ENCODE measurements at places on chromosomes 5 and 9.
A peak's percentile ranks its signal among the peaks of the same experiment; 100 is the strongest.

- DNase-seq, result no peak
Observed at GRCh38 chr5:108957333-108957732, 209.6 kb downstream of the FER start.

- no peak for DNase-seq
Observed at GRCh38 chr9:129607027-129607387, 13.9 kb downstream of the C9orf50 start.

DNA sequence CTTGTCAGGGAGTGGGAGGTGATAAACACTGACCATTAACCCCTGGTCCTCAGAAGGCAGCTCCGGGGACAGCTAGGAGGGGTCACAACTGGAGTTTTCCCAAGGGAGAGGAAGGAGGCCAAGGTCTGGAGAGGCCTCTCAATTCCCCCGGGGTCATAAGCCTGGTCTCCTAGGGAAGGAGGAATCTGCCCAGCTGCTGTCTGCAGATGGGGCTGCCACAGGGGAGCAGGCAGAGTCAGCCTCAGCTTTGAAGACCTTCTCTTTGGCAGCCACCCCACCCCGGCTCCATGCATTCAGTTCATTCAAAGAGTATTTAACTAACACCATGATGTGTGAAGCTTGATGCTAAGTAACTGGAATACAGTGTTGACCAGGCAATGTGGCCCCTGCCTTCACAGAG, 74.6 kb upstream of the HSPA9 start:
- no peak for DNase-seq

DNA sequence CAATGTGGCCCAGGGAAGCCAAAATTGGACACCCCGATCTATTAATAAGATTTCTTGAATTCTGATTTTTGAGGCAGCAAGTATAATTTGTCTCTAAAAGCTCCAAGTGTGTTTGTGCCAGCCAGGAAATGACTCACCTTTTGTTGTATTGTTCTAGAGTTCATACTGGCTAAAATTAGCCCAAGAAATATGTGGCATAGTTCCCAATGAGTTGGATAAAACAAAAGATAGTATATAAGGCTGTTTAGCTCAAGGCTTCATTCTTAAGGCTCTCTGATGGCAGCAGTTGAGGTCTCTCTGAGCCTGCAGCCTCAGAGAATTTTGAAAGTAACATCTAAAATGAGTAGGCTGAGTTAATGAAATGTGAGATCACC, 21.6 kb downstream of the HMGXB3 start:
- peak; percentile 93 for DNase-seq

DNA sequence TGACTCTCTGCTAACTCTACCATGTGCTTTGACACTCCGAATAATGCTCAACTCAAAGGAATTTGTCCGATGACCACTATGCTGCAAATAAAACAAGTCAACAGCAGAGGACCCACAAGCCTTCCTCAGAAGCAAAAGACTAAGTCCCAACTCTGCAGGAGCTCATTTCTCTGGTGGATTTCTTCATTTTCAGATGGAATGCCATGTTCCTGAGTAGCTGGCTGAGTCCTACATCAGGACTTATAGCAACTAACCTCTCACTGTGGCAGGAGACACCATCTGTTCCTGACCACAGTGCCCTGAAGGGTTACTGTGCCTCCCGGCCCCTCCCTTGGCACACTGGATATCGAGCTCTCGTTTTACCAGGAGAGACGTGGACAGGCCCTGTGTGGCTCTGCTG, 20.8 kb downstream of the LHFPL2 start:
- DNase-seq, result no peak

DNA sequence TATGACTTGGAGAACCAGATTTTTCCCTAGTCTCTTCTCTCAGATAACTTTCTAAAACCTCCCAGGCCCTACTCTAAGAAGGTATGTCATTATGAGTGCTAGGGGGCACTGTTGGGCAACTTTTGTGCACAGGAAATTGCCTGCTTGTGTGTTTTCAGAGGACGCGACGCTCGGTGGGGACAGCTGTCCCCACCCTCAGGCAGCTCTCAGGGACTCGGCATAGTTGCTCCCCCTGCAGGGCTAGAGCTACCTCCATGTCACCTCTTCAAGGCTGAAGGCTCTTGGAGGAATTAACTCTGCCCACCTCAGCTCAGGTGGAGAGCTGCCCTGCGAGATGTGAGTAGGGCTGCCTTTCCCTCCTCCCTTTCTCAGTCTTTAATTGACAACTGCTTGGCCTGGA, 10.2 kb upstream of the TIFAB start:
- no peak for DNase-seq

- peak; percentile 61 for DNase-seq
Observed at GRCh38 chr9:71743217-71743705, 25.1 kb downstream of the CEMIP2 start.

DNA sequence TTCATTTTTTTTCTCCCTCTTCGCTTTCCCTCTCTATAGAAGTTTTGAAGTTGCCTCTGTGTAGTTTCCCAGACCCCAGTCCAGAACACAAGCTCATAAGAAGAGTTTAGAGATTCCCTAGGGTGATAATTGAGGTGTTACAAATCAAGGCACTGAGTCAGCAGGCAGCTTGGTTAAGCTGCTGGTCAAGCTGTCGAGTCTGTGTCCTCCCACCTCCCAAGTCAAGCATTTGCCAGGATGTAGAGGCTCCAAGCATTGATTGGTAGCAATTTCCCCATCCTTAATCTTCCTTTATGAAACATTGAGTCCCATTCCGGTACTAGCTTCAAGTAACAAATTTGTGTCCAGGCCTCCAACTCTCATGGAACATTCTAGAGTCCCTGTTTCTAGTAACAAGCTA, 47.5 kb upstream of the SLC1A1 start:
- DNase-seq, result no peak

DNA sequence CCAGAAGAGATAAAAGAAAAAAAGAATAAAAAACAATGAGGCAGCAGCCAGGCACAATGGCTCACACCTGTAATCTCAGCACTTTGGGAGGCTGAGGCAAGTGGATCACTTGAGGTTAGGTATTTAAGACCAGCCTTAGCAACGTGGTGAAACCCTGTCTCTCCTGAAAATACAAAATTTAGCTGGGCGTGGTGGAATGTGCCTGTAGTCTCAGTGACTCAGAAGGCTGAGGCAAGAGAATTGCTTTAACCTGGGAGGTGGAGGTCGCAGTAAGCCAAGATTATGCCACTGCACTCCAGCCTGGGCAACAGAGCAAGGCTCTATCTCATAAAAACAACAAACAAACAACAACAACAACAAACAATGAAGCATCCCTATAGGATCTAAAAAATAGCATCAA, 121.5 kb downstream of the HMHB1 start:
- no peak for DNase-seq

- DNase-seq, result peak; percentile 49
Observed at GRCh38 chr5:39376293-39376714, 12.0 kb upstream of the C9 start.

GRCh38 chr9:119216651-119217331, 152.4 kb downstream of the BRINP1 start:
- DNase-seq, result no peak

DNA sequence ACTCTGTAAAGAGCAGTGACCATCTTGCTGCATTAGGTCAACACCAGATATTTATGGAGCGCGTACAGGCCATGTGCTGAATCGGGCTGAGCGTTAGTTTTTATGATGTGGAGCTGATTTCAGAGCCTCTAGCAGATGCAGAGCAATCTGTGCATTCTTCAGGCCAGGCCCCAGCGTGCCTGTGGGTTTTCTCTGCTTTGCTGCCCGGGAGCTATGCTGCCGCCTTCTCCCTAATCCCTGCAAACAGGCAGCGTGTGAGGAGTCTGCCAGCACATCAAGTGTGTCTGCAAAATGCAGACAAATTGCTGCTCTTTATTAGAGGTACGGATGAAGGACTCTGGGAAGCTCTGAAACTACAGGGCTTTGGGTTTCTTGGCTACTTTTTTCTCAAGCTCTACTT, 170.0 kb downstream of the NTRK2 start:
- DNase-seq, result peak; percentile 57

DNA sequence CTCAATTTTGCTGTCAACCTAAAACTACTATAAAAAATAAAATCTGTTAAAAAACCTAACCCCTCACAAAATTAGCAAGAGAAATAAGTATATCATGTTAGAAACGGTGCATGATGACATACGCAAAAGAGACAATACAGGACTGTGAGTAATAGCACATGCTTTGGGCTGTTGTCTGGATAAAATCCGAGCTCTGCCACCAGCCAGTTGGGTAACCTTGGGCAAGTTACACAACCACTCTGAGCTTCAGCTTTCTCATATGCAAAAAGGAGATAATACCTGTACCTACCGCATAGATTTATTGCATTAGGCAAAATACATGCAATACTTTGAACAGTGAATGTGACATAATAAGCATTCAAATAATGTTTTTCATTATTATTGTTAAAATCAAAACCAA, 481.7 kb downstream of the TLE1 start:
- DNase-seq, result no peak

DNA sequence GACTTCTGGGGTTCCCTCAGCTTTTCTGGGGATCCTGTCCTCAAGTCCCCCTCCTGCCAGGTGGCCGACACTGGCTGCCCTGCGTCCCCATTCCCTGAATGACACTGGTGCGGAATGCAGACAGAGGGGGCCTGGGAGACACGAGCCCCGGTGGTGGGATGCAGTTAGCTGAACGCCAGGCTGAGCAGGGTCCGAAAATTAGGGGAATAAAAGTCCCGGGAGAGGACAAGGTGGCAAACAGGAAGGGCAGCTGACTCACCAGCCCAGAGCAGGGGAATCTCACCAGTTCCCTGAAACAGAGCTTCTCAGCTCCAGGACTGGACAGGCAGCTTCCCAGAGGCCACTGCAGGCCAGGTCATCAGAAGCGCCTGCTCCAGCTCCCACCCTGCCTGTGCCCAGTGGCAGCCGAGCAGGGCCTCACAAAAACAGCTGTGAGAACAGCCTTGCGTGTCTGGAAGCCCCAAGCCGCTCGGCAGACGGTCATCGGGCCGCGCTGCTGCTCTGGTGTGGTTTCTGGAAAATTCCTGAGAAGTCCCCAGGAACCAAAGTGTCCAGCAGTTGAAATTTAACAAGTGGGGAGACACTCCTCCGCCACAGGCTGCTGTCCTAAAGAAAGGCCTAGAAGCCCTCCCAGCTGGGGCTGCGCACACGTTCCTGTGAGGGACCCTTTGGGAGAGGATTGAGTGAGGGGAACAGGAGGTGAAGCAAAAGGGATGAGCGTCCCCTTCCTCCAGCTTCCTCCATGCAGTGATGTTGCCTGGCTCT, 47.6 kb upstream of the EXOC3 start:
- DNase-seq, result no peak

DNA sequence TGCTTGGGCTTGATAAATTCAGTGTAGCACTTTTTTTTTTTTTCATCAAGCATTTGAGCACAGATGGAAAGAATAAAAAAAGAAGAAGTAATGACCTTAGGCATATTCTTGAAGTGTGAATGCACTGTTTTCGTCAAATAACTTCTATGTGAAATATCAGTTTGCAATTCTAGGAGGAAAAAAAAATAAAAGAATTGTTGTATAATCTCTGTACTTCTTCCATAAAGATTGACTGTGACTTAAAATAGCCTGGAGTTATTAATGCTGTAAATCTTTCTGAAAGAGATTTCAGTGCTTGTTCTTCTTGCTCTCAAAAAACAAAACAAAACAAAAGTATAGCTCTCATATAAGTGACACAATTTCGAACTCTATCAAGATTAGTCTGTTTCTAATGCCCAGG, 536.9 kb upstream of the ZNF608 start:
- DNase-seq, result no peak

DNA sequence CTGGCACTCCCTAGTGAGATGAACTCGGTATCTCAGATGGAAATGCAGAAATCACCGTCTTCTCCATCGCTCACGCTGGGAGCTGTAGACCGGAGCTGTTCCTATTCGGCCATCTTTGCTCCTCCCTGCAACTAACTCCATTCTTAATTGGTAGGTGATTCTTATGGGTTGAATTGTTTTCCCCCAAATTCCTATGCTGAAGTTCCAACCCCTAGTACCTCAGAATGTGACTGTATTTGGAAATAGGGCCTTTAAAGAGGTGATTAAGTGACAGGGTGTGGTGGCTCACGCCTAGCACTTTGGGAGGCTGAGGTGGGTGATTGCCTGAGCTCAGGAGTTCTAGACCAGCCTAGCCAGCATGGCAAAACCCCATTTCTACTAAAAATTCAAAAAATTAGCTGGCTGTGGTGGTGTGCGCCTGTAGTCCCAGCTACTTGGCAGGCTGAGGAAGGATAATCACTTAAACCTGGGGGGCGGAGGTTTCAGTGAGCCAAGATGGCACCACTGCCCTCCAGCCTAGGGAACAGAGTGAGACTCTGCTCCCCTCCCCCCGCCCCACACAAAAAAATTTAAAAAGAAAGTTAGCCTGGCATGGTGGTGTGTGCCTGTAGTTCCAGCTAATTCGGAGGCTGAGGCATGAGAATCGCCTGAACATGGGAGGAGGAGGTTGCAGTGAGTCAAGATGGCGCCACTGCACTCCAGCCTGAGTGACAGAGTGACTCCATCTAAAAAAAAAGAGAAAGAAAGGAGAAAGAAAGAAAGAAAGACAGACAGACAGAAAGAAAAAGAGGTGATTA, 25.2 kb upstream of the FOCAD start:
- DNase-seq, result no peak

DNA sequence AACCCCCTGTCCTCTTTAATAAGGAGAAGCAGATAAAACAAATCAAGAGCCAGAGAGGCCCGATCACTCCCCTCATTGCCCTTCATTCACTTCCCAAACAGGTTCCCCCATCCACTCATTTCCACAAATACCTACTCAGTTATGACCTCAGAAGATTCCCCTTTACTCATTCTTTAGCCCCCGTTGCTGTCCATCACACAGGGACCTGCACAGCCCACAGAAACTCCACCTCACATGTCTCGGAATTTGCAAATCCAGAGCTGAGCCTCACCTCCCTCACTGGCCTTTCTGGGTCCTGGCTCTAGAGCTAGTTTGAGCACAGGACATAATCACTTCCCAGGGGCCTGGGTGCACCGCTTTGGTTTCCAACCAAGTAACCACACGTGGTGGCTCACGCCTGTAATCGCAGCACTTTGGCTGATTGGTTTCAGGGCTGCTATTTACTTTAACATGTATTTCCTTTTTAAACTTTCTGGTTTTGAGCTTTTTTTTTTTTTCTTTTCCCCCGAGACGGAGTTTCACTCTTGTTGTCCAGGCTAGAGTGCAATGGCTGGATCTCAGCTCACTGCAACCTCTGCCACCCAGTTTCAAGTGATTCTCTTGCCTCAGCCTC, 17.8 kb downstream of the ATP6V0E1 start:
- no peak for DNase-seq

- DNase-seq, result no peak
Observed at GRCh38 chr5:107023732-107024131, 647.0 kb downstream of the EFNA5 start.

DNA sequence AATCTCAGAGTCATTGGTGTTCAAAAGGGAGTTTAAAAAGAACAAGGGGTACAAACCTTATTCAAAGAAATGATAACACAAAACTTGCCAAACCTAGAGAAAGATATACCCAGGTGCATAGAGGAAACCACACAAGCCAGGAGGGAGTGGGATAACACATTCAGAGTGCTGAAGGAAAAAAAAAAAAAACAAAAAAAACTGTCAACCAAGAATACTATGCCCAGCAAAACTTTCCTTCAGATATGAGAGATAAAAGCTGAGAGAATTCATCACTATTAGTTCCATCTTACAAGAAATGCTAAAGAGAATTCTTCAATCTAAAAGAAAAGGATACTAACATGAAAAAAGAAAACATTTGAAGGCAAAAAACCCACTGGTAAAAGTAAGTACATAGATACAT, 11.5 kb upstream of the TESK1 start:
- no peak for DNase-seq

GRCh38 chr5:14211818-14212803, 69.0 kb downstream of the TRIO start:
- DNase-seq, result no peak

- DNase-seq, result no peak
Observed at GRCh38 chr9:18477719-18478118, 3.8 kb downstream of the ADAMTSL1 start.
